8988T (cell line): ENCODE measurements at places on chromosomes 1 and 21.
A peak's percentile ranks its signal among the peaks of the same experiment; 100 is the strongest.

DNA sequence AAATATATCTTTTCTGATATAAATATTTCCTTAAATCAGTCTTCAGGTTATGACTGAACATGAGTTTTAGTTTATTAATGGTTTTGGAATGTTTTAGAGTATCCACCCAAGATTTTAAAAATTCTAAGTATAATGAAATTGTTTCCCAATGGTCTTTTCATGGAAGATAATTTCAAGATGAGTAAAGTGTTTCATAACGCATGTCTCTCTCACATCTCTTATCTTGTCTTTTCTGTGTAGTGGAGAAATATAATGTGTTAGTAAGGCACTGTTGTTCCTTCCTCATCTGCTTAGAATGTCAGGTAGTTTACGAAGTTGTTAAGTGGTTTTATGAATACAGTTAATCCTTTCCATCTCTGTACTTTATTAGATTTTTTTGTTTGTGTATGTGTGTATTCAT, 49.6 kb downstream of the PLA2G4A start:
- DNase-seq, result no peak

DNA sequence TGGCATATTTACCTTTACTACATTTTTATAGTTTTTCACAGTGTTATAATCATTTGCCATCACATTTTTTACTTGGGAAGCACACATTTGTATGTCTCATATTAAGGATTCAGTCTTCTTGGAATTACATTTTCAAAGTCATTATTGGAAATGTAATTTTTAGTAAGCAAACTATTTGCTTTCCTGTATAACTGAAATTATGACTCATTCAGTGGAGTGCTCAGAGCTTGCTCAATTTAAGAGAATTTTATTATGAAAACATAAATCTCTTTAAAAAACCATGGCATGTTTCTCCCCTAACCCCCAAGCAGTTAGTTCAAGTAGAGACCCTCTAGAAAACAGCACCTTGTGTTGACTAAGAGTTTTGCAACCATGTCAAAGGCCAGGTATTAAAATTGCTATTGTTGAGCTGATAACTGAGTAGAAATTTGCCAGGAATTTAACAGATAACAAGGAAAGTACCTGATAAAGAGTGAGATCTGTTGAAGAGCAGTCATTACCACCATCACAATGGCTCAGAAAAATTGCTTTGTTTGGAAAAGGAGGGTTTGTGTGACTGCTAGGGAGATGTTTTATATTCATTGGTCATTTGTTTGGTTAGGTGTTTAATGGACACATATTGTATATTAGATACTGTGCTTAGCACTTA, 105.9 kb downstream of the KCNK2 start:
- no peak for DNase-seq

DNA sequence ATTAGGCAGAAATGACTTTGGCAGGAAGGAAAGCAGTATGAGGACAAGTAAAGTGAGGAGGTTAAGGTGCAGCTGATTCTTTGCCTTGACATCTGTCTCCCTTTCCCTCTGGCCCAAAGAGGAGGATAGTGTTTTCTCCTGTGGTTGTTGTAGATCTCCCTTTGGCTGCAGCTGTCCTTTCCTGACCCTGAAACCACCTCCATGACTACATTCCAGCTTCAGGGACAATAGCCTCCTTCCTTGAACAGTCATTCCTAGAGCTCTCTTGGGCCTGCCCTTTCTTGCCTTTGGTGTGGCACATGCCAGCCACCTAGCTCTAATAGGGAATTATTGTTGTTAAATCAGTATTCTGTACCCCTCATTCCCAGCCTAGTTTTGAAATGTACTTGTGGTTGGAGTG, 6.2 kb downstream of the ZMYM1 start:
- DNase-seq, result no peak

DNA sequence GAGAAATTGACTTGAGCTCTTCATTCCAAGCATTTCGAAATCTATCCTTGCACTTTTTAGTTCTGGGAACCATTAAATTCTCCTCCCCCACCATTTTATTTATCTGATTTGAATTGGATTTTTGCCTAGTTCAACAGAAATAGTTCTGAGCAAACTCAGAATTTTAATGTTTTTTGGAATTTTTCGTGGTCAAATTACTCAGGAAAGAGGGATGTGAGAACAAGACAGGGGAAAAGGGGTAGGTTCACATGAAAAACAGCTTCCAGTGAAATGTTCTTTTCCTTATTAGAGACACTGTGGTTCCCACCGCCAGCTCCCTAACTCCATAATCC, 5.7 kb upstream of the ZNF697 start:
- DNase-seq, result no peak

DNA sequence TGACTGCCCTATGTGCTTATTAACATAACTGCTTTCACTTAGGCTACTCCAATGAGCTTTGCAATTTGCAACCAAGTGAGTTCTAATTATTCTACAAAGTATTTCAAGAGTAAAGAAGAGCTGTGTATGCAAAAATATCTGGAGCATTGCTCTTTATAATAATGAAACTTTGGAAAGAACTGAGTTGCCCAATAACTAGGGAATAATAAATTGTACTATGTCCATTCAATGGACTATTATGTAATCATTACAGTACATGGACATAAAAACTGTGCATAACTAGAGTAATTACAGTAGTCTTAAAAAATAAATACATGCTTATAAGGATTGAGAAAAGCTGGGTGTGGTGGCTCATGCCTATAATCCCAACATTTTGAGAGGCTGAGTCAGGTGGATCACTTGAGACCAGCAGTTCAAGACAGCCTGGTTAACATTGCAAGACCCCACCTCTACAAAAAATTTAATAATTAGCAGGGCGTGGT, 70.3 kb upstream of the JAK1 start:
- DNase-seq, result no peak

DNA sequence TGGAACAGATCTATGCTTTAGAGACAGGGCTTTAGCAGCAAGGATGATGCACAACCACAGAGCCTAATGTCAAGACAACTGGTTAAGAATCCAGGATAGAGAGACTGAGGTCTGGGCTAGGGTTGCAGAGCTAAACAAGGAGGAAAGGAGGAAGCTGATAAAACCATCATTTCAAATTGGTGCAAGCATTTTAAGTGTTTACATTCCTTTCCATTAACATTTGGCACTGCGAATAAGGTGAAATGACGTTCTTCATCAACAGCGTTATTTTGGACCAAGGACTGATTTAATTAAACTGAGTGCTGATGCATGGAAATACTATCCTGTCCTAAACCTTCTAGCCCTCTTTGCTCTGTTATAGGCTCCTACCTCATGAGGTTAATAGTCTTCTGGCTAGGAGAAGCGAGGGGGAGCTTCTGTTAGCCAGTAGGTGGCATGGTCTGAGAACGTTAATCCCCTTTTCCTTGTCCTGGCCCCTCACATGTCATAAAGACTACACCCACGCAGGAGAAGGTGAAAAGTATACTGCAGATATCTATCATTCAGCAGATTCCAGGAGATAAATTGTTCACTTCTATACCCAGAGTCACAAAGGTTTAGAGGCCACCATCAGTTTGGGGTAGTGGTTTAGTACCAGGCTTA, 7.6 kb upstream of the C1orf21 start:
- peak; percentile 19 for DNase-seq

DNA sequence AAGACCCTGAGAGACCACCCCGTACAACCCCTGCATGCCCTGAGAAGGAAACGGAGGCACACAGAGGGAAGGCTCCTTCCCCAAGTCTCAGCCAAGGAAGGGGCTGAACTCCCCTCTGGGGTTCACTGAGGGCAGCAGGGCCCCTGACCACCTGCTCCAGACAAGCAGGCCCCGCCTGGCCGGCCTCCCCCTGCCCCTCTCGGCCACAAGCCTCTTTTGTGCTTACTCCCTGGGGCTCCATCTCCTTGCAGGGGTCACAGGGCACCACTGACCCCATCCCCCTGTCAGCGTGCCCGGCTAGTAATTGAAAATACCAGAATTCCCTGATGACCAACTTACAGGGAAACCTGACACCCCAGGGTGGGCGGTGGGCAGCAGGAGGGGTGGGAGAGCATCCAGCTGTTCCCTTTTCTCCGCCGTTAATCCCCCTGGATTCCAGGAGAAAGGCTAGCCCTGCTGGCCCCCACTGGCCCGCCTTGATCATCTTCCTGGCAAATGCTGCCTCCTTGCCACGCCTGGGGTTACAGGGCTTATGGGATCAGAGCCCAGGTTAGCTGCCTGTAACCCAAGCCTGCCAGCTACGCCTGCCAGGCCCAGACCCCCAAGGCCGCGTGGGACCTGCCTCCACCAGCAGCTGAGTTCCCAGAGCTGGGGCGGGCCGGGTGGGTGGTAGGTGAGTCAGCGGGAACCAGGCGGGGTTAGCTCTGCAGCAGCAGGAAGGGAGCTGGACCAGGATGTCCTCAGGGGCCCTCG, 96.1 kb downstream of the LACTBL1 start:
- DNase-seq, result no peak

GRCh38 chr1:14625572-14625971, 27.1 kb downstream of the KAZN start:
- DNase-seq, result no peak

DNA sequence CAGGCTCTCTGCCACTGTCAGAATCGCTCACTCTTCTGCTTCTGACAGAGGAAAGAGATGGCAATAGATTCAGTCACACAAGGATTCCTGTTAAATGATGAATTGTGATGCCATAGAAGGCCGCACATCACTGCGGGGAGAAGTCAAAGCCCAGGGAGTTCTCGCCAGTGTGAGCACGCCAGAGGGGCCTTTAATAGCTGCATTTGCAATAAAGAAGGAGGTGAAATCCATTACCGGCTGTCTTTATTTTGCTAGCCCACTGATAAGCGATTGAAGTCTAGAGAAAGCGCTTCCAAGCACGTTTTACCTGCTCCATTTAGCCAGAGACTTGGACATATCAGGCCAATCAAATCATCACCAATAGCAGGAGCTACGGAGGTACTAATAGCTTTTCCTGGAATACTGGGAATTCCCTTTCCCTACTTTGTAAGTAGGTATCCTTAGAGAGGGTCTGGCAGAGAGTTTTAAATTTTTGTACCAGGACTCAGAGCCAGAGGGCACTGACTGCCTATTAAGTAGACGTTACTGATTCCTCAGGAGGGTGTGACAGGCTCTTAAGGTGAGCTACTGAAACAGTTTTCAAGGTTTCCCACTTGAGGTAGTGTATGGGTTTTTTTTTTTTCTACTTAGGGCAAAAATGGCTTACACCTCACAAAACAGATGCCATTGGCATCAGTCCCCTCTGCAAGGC, 10.2 kb upstream of the TARBP1 start:
- DNase-seq, result no peak

DNA sequence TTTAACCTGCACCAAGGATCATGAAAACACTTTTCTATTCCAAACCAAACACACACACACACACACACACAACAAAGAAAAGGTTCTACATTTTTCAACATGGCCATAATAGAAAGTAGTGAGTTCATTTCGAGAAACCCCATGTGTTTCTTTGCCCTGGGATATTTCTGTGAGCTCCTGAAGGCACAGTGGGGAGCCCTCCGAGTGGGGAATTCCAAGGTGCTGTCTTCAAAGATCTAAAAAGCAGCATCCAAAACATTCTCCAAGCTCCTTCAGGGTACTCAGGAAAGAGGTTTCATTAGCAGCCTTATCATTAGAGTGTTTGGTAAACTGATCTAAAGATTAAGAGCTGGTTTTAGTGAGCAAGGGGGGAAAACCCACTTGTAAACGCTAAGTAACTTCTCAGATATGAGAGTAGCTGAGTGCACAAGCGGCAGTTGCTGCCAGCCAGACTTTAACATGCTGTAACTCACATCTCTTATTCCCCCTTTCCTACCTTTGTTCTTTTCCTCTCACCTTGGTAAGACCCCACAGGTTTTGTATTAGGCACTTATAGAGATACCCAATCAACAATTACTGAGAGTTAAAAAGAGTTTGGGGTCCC, 38.3 kb downstream of the ZC3H11B start:
- DNase-seq, result no peak

- no peak for DNase-seq
Observed at GRCh38 chr1:9107136-9107535, 21.8 kb downstream of the GPR157 start.

GRCh38 chr1:160860840-160861505, 1.7 kb downstream of the CD244 start:
- DNase-seq, result no peak

DNA sequence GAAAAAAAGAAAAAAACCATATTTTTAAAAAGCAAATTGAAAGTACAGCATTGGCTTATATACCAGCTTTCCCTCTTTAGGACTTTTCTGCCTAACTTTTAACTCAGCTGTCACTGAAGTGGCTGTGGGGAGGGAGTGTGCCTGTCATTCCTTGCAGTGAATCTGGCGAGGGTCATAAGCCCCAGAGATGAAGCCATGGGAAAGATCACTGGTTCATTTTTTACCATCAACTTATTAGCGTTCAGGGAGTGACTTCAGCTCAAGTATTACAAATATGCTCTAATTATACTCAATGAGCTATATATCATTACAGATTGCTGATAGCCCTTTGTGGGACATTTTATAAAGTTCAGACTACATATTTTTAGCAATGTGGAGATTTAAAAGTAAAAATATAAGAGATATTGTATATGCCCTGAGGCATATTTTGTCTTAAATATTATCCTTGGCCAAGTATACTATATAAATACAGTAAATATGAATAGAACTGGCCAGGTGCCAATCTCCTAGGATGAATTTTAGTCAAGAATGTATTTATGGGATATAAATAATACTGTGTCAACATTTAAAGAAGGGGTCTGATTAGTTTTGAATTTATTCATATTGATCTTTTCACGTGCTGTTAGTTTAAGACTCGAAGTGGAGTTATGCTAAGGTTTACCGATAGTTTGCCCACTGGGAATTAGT, 4.4 kb downstream of the TGFB2 start:
- no peak for DNase-seq

DNA sequence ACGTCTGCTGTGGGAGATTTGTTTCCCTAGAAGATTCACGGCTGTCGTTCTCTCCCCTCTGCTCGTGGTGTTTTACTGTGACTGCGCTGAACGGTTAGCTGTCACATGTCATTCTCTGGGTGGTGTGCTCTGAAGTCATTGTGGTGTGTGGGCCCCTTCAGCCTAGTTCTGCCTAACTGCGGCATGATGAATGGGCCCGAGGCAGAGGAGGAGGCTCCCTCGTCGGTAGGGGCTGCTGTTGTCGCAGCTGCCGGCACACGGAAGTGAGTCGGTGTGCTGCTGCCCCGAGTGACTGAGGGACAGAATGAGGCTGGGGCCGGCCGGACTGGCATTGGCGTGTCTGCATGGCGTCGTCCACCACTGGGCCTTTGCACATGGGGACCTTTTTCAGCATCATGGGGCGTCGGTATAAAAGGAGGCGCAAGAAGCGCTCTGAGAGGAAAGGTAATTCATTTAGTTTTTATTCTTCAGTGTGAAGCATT, 77.9 kb downstream of the ADARB1 start:
- DNase-seq, result no peak

DNA sequence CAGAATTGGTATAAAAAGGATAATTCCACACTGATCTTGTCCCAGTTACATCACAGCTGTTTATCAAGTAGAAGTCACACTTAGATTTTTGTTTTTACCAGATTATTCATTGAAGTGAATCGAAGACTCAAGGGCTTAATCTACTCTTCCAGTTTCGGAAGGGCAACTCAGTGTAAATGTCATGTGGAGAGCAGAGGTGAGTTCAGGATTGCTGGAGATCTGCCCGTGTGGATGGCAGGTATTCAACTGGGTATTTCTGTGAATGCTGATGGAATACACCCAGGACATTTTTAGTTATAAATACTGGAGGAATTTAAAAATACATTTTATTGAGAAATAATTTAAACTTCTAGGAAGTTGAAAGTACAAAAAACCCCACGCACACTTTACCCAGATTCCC, 19.4 kb downstream of the CC2D1B start:
- no peak for DNase-seq

- no peak for DNase-seq
Observed at GRCh38 chr1:61081144-61081685, 1.1 kb upstream of the NFIA start.
